ENCODE measurements at places on chromosomes 16 and 17. TPM values are rescaled to one million over a fixed set of nuclear protein-coding genes. Genes with fewer than 3 reads are reported as not detected.
A peak's percentile ranks its signal among the peaks of the same experiment; 100 is the strongest.

GRCh38 chr16:5604770-5605169 is 507.2 kb upstream of the EEF2KMT start:
- H3K4me1 ChIP-seq: no peaks in the 10 kb centered on the region
- no peaks in the 10 kb centered on the region for H3K36me3 ChIP-seq
- DNase-seq: no peak
- H3K27me3 ChIP-seq: no peaks in the 10 kb centered on the region

DNA sequence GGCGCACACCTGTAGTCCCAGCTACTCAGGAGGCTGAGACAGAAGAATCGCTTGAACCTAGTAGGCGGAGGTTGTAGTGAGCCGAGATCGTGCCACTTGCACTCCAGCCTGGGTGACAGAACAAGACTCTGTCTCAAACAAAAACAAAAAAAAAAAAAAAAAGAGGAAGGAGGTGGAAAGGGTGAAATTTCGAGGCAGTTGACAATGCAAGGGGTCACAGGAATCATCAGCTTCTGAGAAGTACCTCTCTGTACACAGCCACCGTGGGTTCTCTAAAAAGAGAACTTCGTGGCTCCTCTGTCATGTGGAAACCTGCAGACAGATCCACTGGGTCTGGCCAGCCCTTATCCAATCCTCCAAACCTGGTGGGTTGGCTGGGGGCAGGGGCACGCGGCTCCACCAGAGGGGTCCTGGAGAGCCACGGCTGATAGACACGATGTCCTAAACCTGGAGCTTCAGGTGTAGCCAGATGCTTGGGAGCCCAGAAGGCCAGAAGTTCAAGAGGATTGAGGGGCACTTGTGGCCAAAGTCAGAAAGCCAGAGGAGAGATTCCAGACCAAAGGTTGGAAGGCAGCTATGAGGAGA is 540 bp upstream of the CD300LF start:
- H3K27me3 ChIP-seq: peaks cover 1% of the 10 kb centered on the region
- H3K4me3 ChIP-seq: no peak overlapping the region
- H3K27ac ChIP-seq: no peak overlapping the region

GRCh38 chr17:83200231-83200699 is 120.9 kb downstream of the METRNL start:
- H3K27me3 ChIP-seq: peaks cover 3% of the 10 kb centered on the region
- H3K4me3 ChIP-seq: no peak overlapping the region
- DNase-seq: peak; percentile 26
- H3K27ac ChIP-seq: no peak overlapping the region
- no peaks in the 10 kb centered on the region for H3K36me3 ChIP-seq

DNA sequence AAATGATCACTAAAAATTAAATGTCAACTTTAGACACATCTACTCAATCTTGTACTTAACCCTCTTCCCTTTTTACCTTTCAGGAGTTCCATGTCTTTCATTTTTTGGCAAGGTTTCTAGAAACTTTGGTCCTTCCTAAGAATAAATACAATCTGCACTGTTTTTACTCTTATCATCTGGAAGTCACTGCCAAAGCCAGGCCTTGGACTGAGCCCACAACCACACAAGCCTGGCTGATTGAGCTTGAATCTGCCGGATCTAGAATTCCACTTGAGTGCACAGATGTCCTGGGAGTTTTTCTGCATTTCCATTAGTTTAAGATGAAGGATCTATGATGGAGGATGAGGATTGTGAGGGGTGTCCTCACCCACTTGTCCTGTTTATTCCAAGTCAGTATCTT is 126.1 kb downstream of the VPS53 start:
- H3K4me3 ChIP-seq: no peak overlapping the region
- no peak for DNase-seq
- no peaks in the 10 kb centered on the region for H3K4me1 ChIP-seq
- H3K36me3 ChIP-seq: peaks cover 9% of the 10 kb centered on the region

HSD17B2 gene
- 0.18 TPM for total RNA-seq

DNA sequence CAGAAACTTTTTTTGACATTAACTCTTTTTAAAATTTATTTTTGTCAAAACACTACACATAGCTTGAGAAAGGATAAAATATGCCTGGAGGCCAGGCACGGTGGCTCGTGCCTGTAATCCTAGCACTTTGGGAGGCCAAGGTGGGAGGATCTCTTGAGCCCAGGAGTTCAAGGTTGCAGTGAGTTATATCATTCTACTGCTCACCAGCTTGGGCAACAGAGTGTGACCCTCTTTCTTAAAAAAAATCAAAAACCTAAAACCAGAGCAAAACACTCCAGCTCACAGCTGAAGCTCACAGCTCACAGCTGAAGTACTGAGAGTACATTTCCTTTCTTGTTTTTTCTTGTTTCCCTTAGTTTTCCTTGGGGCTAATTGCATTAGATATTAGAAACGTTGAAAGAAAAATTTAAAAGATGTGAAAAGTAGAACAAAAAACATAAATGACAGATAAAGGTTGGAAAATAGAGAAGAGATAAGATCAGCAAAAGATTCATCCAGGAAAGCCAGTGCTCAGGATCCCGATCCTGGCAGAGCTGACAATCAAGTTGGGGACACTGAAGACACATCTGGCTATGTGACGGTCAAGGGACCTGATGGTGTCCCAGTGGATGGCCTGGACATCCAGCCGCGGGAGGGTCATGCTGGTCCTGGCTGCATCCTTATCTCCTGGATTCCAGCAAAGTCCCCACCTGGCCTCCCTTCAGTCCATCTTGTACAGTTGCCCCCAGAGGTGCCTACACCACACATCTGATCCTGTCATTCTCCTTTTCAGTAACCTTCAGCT is 9.8 kb downstream of the CHST6 start:
- no peaks in the 10 kb centered on the region for H3K4me1 ChIP-seq
- no peak overlapping the region for H3K4me3 ChIP-seq
- no peak for DNase-seq
- no peaks in the 10 kb centered on the region for H3K36me3 ChIP-seq

GRCh38 chr17:20263595-20263994 is 203.7 kb downstream of the LGALS9B start:
- H3K27ac ChIP-seq: no peak overlapping the region
- no peak overlapping the region for H3K4me3 ChIP-seq
- H3K4me1 ChIP-seq: peaks cover 10% of the 10 kb centered on the region
- DNase-seq: peak; percentile 61
- no peaks in the 10 kb centered on the region for H3K27me3 ChIP-seq

AHSP gene
- total RNA-seq: not detected

DNA sequence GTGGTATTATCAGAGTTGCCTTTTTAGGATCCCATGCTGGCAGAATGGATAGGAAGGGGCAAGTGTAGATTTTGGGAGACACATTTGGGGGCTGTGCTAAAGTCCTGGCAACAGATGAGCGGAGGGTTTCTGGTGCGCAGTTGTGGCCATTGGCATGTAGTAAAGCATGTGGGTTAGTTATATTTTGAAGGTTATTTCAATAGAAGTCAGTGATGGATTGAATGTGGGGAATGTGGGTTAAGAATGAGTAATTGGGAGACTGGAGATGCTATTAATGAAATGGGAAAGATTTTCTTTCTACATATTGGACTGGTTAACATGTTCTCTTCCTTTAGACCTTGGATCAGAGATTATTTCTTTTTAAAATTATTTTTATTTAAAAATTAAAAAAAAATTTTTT is 10.0 kb downstream of the DUS2 start:
- no peak overlapping the region for H3K27ac ChIP-seq
- H3K4me1 ChIP-seq: no peaks in the 10 kb centered on the region
- peaks cover 9% of the 10 kb centered on the region for H3K36me3 ChIP-seq
- DNase-seq: no peak
- no peaks in the 10 kb centered on the region for H3K27me3 ChIP-seq
- H3K4me3 ChIP-seq: no peak overlapping the region

- H3K27me3 ChIP-seq: peaks cover 8% of the 10 kb centered on the region
- no peak overlapping the region for H3K27ac ChIP-seq
- peaks cover 2% of the 10 kb centered on the region for H3K4me1 ChIP-seq
- H3K36me3 ChIP-seq: no peaks in the 10 kb centered on the region
- peak; percentile 74 for DNase-seq
Measured at GRCh38 chr16:1125471-1125870, 27.4 kb upstream of the CACNA1H start.

DNA sequence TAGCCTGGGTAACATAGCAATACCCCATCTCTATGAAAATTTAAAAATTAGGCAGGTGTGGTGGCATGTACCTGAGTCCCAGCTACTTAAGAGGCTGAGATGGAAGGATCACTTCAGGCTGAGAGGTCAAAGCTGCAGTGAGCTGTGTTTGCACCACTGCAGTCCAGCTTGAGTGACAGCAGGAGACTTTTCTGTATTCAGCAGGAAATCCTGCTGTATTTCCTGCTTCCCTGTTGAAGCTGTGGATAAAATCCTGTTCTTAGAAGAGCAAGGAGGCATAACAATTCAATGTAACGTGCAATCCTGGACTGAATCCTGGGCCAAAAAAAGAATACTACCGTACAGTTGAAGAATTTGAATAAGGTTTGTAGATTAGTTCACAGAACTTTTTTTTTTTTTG is 62.2 kb downstream of the FBXL20 start:
- H3K27ac ChIP-seq: no peak overlapping the region
- H3K4me1 ChIP-seq: no peaks in the 10 kb centered on the region
- H3K27me3 ChIP-seq: no peaks in the 10 kb centered on the region
- DNase-seq: no peak
- no peak overlapping the region for H3K4me3 ChIP-seq

GRCh38 chr16:84096447-84097005 is 20.2 kb downstream of the MBTPS1 start:
- H3K27ac ChIP-seq: no peak overlapping the region
- H3K4me3 ChIP-seq: no peak overlapping the region
- DNase-seq: no peak
- peaks cover 38% of the 10 kb centered on the region for H3K36me3 ChIP-seq

DNA sequence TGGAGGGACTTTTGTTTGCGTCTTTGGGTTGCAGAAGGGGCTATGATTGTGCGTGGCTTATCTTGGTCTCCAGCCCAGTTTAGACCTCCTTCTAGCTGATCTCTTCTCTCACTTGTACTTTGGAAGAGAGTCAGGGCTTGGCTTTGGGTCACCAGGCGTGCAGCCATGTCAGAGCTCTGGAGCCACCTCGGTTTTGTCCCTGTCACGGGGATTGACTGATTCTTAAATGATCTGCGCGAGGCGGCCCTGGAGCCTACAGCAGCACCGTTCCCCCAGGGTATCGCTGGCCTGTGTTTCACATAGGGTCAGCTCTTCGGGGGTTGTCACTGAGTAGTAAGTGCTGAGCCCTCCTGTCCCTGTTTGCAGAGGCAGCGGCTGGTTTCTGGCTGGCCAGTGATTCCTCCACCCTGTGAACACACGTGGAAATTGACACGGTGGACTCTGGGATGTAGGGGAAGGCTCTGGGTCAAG is 209.8 kb upstream of the CHMP6 start:
- no peak for DNase-seq
- H3K4me3 ChIP-seq: no peak overlapping the region
- no peak overlapping the region for H3K27ac ChIP-seq
- no peaks in the 10 kb centered on the region for H3K27me3 ChIP-seq
- peaks cover 29% of the 10 kb centered on the region for H3K4me1 ChIP-seq

DNA sequence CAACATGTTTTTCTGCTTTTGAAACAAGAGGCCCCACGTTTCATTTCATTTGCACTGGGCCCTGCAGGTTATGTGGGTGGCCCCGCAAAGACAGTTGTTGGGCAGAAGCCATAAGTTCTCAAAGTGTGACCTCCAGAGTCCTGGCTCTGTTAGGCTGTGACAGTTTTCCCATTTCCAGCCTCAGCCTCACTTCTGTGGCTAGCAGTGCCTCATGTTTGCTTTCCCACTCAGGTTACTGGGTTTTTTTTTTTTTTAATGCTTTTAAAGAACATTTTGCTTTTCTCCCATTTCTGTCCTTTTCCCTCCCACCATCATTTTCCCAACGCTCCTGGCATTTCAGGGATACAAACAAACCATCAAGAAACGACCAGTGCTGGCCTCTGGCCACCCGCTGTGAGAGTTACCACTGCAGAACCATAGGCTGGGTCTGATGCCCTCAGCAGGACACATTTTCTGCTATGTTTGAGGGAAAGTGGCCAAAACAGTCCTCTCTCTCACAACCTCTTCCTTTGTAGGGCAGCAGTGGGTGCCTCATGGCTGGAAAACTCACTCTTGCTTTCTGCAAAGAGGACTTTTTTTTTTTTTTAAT is 159.0 kb upstream of the MPHOSPH6 start:
- no peak for DNase-seq
- H3K4me3 ChIP-seq: no peak overlapping the region
- no peaks in the 10 kb centered on the region for H3K27me3 ChIP-seq
- H3K4me1 ChIP-seq: no peaks in the 10 kb centered on the region
- no peak overlapping the region for H3K27ac ChIP-seq

DNA sequence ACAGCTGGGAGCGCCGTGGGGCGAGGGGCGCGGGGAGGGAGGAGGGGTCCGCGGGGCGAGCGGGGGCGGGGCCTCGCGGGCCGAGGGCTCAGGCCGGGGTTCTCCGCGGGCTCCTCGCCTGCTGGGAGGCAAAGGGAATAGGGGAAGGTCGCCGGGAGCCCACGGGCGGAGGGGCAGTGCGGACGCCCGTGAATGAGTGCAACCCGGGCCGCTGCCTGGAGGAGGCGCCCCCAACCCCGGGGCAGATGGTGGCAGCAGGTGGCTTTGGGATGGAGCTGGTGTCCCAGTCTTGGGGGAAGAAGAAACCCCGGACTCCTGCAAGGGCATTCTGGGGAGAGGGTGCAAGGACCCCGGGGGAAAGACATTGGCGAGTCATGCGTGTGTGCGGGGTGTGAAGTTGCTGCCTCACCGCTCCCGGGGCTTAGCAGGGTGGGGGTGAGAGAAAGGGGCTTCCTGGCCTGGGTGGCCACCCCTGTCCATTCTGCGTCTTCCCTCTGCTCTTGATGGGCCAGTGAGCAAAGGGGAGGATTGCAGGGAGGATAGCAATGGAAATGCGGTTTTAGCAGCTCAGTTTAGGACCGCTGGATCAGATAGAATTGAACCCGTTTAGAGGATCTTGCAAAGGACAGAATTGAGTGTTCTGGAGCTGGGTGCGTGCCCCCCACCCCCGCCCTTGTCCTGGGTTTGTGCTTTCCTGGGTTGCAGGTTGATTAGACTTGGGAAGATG is 526 bp downstream of the KIAA0513 start:
- DNase-seq: no peak
- peak overlapping the region; percentile 79 for H3K4me3 ChIP-seq
- H3K4me1 ChIP-seq: peaks cover 20% of the 10 kb centered on the region

DNA sequence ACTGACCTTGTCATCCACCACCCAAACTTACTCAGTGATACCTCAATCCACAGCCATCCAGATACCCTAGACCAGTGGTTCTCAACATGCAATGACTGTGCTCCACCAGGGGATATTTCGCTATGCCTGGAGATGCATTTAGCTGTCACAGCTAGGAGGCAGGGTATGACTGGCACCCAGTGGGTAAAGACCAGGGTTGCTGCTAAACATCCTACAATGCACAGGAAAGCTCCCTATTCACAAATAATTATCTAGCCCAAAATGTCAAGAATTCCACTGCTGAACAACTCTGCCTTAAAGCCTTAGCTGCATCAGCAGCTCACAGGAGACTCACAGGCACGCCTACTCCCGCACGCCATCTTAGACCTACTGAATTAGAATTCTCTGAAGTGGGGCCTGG is 212.6 kb downstream of the GRIN2A start:
- no peak overlapping the region for H3K4me3 ChIP-seq
- no peaks in the 10 kb centered on the region for H3K36me3 ChIP-seq
- DNase-seq: no peak
- no peaks in the 10 kb centered on the region for H3K4me1 ChIP-seq

Data from IMR-90 (cell line).